ENCODE measurements at places on chromosomes 11 and 22.

DNA sequence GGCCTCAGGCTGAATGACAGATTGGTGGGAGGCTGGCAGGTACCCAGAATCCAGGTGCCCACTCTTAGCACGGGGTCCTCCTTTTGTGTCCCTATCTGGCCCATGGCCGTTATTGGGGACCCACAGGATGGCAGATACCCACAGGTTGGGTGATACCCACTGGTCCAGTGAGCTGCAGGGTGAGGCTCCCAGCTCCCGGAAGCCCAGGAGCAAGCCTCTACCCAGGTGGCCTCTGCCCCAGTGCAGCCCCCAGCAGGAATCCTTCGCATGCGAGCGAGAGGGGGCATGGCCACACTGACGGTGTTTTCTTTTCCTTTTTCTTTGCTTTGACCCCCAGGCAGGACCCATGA, 116.1 kb downstream of the PHF21B start:
- no peak for DNase-seq

DNA sequence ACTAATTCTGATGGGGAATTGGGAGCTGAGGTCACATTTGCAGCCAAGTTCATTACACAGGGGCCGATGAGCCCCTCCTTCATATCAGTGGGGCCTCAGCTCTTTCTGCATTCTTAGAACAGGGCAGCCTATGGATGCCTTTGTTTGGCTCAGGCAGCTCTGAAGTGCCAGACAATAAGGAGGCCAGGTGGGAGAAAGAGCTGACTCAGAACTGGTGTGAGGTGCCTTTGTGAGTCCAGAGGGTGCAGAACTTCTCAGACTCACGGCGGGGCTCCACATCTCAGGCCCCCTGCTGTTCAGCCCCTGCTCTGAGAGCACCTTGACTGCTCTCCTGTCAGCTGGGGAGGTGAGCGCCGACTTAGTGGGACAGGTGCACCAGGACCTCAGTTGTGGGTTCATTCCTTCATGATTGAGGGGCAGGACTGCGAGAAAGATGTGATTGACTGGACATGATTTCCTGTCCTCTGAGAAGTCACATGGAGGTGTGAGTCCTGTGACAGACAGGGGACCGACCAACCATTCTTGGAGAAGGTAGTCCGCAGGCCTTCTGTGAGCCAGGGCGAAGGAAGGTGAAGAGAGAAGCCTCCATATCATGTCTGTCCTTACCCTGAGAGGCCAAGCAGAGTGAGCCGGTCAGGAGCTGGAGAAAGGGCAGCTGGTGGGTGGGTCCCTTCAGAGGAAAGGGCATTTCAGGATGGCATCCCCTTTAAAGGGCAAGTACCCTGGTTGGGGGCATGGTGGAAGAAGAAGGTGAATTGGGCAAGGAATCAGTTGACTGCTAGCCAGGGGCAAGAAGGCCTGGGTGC, 245.0 kb upstream of the TBCEL start:
- DNase-seq = no peak

DNA sequence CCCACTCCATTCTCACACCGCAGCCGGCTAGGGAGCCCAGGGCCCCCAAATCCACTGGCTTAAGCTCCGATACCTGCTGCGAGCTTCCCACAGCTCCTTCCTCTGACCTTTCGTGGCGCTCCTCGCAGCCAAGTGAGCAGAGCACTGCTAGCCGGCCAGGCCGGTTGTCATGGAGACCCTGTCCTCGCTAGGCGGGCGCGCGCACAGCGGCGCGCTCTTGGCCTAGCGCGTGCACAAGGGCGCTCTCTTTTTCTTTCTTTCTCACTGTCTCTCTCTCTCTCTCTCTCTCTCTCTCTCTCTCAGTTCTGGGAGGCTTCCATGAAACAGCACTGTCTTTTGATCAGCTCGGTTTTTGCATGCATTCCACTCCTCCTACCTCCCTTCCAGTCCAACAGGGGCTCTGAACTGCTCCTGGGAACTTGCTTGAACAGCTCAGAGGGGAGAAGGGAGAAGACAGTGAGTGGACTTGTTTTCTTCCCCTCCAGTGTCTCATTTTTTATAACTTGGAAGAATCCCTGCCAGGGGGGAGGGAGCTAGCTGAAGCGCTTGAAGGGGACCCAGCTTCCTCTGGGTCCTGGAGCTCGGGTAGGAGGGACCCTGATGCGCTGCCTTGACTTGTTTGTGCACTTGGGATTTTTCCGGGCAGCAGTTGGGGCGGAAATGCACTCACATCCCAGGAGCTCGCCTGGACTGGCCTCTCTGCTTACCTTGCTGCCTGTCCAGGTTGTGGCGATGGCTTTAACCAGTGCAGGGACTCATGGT, 100.3 kb upstream of the AKIP1 start:
- DNase-seq = peak; percentile 35

DNA sequence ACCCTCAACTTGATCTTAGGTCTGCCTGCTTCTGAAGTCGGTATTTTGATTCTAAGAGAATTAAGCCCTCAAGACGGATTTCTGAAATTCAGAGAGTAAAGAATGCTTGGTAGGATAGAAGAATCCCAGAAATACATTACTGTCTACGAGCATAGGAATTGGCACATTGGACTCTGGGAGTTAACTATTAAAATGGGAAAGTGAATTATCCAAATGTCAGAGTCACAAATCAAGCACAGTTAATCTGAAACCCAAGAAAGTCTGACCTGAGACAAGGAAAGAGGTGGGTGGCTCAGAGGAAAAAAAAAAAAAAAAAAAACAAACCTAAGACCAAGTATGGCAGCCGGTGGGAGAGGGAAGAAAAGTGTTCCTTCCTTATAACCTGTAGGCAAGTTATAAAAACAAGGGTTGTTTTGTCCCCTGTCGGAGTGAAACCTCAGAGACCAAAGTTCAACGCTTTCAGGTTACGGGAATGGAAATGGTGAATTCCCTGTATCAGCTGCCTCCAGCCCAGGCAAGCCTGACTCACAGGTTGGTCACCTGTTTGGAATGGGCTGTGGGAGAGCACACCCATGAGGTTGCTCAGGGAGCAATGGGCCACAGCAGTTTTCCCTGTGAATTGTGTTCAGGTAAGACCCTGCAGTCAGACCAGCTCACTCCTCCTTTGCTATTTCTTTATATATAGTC, 139.0 kb downstream of the ETS1 start:
- no peak for DNase-seq

- peak; percentile 44 for DNase-seq
Observed at GRCh38 chr22:26835929-26836528, 178.6 kb downstream of the MIAT start.

GRCh38 chr11:47395223-47396048, 13.0 kb upstream of the SLC39A13 start:
- peak; percentile 31 for DNase-seq

- DNase-seq = no peak
Observed at GRCh38 chr11:113664981-113665710, 41.0 kb downstream of the TMPRSS5 start.

DNA sequence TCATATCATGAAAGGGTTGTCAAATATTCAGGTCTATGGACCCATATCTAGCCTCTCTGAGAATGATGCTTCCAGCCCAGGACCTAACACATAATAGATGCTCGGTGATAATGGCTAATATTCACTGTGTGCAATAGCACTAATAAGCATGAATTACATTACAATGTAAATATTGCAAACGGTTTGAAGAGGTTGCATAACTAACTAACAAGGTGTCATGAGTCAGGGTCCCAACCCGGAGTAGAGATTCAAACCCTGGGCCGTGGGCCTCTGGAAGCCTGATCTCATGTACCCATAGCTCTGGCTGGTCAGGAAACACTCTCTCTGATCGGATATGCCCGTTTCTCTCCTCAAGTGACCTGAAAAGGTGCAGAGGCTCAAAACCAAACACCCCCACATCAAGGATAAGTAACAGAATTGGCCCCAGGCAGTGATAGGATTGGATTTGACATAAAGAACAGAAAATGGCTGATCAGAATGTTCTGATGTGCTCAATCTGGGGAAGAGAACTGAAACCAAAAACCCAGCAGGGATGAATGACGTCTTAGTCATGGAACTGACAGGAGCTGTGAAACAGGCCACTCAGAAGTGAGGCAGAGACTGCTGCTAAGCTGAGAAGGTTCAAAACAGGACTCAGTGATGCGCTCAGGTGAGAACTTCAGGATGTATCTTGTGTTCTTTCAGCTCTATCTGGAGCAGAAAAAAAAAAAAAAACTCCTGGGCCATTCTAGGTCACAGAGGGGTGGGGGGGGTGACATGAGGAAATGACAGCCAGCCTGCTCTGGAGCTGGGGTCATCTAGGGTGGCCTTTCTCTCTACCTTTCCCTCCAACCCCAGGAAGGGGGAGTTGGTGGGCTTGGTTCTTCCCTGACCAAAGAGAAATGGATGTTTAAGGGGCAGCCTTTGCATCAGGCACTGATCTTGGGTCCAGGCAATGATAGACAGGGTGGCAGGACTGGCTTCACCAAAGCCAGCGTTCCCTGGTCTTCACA, 6.6 kb upstream of the KCTD17 start:
- peak; percentile 57 for DNase-seq

GRCh38 chr11:859394-860131, 16.9 kb downstream of the TSPAN4 start:
- peak; percentile 44 for DNase-seq

DNA sequence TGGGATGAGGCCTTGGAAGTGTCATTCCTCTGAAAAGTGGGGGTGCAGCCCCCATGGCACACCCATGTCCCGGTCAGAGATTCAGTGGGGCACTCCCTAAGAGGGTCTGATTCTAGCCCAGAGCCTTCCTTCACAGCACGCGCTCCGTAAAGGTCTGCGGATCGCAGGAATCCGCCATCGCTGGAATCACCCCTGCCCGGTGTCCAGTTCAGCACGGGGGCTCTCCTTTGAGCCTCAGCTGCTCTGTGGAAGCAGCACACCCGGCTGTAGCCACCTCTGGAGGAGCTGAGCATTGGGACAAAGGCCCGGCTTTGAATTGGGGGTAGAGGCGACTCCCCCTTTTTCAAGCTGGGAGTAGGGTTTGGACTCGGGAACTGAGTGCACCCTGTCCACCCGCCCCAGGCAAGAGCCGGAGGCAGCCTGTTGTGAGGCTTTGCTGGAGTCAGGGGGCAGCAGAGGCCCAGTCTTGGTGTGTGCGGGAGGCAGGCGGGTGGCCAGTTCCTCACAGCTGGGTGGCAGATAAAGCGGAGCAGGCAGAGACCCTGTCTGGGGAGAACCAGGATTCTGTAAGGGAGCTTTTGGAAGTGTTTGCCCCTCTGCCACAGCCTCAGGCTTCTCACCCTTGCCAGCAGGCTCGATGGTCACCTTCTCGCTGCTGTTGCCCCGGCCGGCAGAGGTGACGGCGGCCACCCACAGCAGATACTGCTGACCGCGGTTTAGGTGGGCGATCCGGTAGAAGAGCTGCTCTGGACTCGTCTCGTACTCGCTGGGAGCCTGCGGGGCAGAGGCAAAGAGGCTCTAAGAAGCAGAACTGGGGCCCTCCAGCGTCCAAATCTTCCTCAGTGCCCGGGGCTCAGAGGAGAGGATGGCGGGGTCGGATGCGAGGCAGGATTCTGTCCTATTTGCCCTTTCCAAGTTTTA, 115.9 kb downstream of the CEP164 start:
- DNase-seq = peak; percentile 18
